Gastrocnemius medialis (tissue), 4 donors: ENCODE measurements at places on chromosomes 11 and 22. TPM values are rescaled to one million over a fixed set of nuclear protein-coding genes. Genes with fewer than 3 reads are reported as not detected.

The SLC16A8 gene
- 0.42 TPM for total RNA-seq

The SAA4 gene
- 3.9 TPM for total RNA-seq

The IMMP1L gene
- 14.2 TPM for total RNA-seq

The TCN2 gene
- 12.5 TPM for total RNA-seq

DNA sequence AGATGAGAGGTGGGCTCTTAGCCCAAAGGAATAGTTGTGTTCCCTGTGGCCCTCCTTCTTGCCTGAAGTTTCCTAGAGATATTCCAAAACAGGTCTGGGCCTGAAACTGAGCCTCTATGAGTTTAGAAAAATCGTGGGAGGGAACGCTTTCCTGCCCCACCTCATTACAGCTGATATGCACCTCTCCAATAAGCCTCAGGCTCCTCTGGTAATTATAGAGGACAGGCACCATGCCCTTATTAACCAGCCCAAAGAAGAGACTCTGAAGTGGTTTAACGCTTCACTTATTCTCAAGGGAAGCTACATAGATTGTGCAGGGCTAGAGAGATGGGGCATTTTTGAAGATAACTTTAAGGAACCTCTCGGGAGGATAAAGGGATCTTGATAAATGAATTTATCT, 3.4 kb upstream of the MPZL2 start:
- H3K4me1 ChIP-seq: no peaks in the 10 kb centered on the region

DNA sequence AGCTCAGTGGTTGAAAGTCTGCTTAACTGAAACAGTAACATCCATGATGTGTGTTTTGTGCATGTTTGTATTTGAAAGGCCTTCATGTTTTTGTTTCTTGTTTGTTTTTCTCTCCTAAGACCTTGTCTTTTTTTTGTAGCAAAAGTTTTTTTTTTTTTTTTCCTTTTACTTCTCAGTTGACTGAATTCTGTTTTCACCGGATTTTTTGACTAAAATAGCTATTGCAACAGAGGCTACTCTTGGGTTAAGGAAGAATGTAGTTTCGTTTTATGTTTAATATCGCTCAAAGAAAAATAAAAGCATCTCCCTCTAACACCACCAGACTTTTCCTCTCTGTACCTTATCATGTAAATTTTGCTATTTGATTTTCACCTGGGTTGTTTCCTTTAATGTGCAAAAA, 15.1 kb downstream of the APOL6 start:
- no peaks in the 10 kb centered on the region for H3K27me3 ChIP-seq
- H3K4me3 ChIP-seq: peak overlapping the region; percentile 16
- peaks cover 18% of the 10 kb centered on the region for H3K4me1 ChIP-seq
- no peaks in the 10 kb centered on the region for H3K36me3 ChIP-seq
- peak overlapping the region; percentile 43 for H3K27ac ChIP-seq

The APOA4 gene
- 3.5 TPM for total RNA-seq

GRCh38 chr22:38212442-38212841, 10.6 kb downstream of the MAFF start:
- H3K4me3 ChIP-seq: no peak overlapping the region
- H3K4me1 ChIP-seq: peaks cover 7% of the 10 kb centered on the region
- H3K36me3 ChIP-seq: peaks cover 17% of the 10 kb centered on the region
- no peaks in the 10 kb centered on the region for H3K27me3 ChIP-seq

- H3K4me3 ChIP-seq: no peak overlapping the region
- H3K4me1 ChIP-seq: peaks cover 20% of the 10 kb centered on the region
- peak overlapping the region; percentile 98 for H3K27ac ChIP-seq
- DNase-seq: peak; percentile 64
Measured at GRCh38 chr22:25765016-25765367, 23.0 kb downstream of the MYO18B start.

The NLRP14 gene
- total RNA-seq: not detected

DNA sequence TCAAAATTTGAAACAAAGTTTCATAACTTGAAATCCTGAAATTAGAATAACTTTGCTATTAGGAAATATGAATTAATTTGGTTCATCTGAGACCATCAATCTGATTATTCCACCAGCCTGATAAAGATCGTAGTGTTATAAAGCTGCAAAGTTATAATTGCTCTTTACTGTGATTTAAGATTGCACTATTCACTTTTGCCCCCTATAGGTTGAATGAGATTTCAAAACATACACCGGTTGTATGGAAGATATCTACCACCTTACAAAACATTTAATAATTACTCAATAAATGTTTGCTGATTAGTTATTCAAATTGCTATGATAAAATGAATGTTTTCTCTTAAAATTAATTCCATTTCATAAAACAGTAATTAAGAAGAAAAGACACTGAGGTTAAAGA, 26.1 kb downstream of the APIP start:
- no peak for DNase-seq
- H3K27me3 ChIP-seq: no peaks in the 10 kb centered on the region

DNA sequence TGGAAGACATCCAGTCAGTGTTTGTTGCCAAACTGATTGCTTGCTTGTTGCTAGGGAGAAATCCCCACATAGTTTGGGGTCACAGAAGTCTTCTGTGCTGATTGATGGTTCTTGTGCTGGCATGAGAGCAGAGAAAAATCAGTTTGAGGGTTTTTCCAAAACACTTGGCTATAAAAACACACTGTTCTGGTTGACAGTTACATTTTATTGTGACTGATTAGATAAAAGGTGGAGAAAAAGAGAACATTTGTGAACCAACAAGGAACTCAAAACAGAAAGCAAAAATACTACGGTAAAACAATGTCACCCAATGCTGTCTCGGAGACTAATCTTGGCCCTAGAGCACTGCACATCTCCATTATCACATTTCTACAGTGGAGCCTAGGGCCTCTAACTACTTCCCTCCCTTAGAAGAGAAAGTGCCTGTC, 14.4 kb upstream of the EIF4G2 start:
- H3K27ac ChIP-seq: no peak overlapping the region
- H3K36me3 ChIP-seq: peaks cover 4% of the 10 kb centered on the region
- H3K4me3 ChIP-seq: no peak overlapping the region
- no peaks in the 10 kb centered on the region for H3K27me3 ChIP-seq

The KCTD14 gene
- not detected for total RNA-seq

GRCh38 chr11:128171506-128171905, 415.9 kb downstream of the ETS1 start:
- H3K4me3 ChIP-seq: no peak overlapping the region
- no peak overlapping the region for H3K27ac ChIP-seq
- H3K4me1 ChIP-seq: no peaks in the 10 kb centered on the region
- DNase-seq: no peak
- H3K27me3 ChIP-seq: no peaks in the 10 kb centered on the region

GRCh38 chr11:119110439-119110838, 3.3 kb downstream of the C2CD2L start:
- H3K4me1 ChIP-seq: peaks cover 21% of the 10 kb centered on the region
- no peak for DNase-seq
- H3K4me3 ChIP-seq: no peak overlapping the region
- no peaks in the 10 kb centered on the region for H3K27me3 ChIP-seq
- no peak overlapping the region for H3K27ac ChIP-seq
